ENCODE measurements at places on chromosomes 2 and 18. TPM values are rescaled to one million over a fixed set of nuclear protein-coding genes. Genes with fewer than 3 reads are reported as not detected.

Gene NFATC1
- total RNA-seq = 3.7 TPM

Gene MYL1
- not detected for total RNA-seq

Gene CRYGD
- total RNA-seq = not detected

Gene TUBB8B
- total RNA-seq = not detected

Gene SIX3
- not detected for total RNA-seq

Gene SIGLEC15
- not detected for total RNA-seq

Gene CD207
- total RNA-seq = not detected

Gene EVA1A
- total RNA-seq = 14.5 TPM

Gene ASXL3
- total RNA-seq = not detected

Gene SULT6B1
- not detected for total RNA-seq

Gene VAMP5
- 89.7 TPM for total RNA-seq

Gene MAPRE3
- total RNA-seq = 4.3 TPM

Gene PARD6G
- total RNA-seq = 0.71 TPM

Gene C1QL2
- not detected for total RNA-seq

Gene EML6
- total RNA-seq = 0.35 TPM

Gene POMC
- total RNA-seq = 4.3 TPM

Gene SERPINB5
- total RNA-seq = not detected

Gene ABCG5
- not detected for total RNA-seq

Gene D2HGDH
- total RNA-seq = 17.0 TPM

Gene UGT1A4
- not detected for total RNA-seq

Gene C2orf66
- total RNA-seq = not detected

Gene APLF
- total RNA-seq = 3.0 TPM

Gene MDH1B
- 0.53 TPM for total RNA-seq

Gene DSG1
- total RNA-seq = not detected

Gene DES
- total RNA-seq = 83.3 TPM

Gene GKN2
- not detected for total RNA-seq

Gene TRPM8
- not detected for total RNA-seq

Gene SLC14A1
- total RNA-seq = 0.89 TPM

Gene PREB
- total RNA-seq = 70.1 TPM

Gene SCG2
- under 0.01 TPM for total RNA-seq

Gene MYCN
- total RNA-seq = not detected

Gene TACR1
- not detected for total RNA-seq

Gene EFEMP1
- 37.8 TPM for total RNA-seq
